ENCODE measurements at places on chromosomes 1 and 21.

DNA sequence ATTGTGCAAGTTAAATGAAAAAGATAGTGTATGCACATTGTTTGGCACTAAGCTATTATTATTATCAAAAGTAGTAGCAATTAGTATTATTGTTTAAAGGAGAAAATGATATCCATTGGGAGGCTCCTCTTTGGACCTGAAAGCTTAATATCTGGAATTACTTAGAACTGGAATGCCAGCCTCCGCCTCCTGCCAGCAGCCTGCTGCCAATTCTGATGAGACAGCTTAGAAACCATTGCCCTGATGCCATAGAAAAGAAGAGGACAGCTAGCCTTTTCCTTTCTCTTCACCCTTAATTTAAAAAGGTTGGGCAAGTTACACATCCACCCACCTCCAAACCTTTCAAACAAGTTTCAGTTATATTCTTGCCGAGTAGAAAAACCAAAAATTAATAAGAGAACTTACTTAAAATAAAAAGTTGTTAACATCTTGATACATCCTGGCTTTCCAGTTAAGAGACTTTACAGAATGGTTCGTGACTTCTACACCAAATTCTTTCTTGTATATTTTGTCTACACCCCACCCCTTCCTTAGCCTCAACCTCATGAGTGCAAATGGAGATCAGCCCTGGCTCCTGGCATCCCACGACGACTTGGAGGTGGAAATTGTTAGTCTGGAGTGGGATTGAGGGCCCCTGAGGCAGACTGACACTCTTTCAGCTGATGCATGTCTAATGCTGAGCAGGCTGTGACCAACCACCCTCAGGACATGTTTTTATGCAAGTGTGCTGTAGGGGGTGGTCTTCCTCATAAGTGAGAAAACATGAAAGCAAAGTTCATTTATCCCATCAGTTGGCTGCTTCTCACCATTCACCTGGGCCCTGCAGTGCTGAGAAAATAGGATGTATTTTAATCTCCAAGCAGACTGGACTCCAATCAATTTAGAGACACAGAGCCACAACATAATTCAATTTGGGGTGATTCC, 120.6 kb downstream of the KCNJ15 start:
- DNase-seq: no peak

DNA sequence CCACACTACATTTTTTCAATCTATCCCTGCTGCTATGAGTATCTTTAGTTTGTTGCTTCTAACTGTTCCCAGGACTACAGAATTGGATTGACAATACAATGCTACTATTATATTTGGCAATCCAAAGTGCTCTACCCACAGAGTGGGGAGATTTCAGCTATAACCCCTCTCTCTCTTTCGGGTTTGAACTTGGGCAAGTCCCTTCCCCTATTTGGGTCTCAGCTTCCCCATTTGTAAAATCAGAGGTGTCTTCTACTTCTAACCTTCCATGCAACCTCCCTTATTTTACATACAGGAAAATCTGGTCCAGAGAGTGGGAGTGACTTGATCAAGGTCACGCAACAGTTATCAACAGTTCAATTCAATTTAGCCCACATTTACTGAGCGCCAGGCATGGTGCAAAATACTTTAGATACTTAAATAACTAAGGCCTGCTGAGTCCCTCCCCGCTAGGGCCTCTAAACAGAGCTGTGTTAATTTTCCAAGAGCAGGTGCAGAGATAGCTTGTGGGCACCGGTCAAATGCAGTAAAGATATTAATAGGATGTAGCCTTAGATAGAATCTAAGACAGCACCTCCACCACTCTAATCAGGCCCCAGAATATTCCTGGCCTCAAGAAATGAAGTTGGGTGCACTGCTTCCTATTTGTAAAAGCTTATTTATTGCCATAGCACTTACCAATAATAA, 9.4 kb upstream of the GPX7 start:
- no peak for DNase-seq

DNA sequence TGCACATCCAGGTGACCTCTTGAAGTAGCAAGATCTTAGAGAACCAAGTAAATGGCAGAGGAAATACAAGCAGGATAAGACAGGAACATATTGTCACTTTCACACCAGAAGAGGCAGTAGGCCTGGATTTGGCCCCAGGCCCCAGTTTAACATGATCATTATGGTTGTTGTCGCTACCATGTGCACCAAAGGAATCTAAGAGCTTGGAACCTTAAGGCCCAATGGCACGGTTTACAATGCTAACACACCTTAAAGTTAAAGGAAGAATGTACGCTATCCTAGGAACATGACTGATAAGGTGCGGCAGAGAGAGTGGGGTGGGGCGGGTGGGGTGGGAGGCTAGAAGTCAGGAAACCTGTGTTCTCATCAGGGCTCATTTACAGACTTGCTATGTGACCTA, 147.5 kb downstream of the ROR1 start:
- no peak for DNase-seq

GRCh38 chr1:22788254-22788661, 77.6 kb downstream of the EPHB2 start:
- no peak for DNase-seq

DNA sequence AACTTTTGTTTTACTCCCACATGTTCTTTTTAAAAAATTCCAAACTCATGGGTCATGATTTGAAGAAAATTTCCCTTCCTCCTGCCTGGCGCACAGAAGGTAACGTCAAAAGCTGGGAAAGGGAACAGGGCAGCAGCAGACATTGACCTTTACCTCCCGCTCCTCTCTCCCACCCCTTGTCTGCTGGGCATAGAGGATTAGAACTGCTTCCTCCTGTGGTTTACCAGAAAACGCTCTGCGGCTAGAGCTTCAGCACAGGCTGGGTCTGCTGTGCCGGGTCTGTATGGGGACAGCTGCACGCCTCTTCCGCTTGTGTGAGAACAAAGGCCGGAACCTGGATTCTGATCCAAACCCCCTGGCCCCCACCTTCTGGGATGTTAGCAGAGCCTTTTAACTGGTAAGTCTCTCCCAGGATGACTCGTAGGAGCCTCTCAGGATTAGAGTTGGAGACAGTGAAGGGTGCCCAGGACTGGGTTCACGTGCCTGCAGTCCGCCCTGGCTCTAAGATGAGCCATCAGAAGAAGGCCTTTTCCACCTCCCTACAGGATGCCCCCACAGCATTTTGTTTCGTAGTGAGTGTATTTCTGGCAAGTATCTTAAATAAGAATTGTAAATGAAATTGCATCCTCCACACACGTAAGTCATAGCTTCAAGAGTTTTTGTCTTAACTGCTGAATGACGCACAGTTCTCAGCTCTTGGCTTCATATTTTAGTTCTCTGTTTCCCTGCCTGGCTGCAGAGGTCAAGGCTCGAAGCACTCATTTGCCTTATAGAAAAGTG, 5.2 kb downstream of the H6PD start:
- DNase-seq: peak; percentile 75

DNA sequence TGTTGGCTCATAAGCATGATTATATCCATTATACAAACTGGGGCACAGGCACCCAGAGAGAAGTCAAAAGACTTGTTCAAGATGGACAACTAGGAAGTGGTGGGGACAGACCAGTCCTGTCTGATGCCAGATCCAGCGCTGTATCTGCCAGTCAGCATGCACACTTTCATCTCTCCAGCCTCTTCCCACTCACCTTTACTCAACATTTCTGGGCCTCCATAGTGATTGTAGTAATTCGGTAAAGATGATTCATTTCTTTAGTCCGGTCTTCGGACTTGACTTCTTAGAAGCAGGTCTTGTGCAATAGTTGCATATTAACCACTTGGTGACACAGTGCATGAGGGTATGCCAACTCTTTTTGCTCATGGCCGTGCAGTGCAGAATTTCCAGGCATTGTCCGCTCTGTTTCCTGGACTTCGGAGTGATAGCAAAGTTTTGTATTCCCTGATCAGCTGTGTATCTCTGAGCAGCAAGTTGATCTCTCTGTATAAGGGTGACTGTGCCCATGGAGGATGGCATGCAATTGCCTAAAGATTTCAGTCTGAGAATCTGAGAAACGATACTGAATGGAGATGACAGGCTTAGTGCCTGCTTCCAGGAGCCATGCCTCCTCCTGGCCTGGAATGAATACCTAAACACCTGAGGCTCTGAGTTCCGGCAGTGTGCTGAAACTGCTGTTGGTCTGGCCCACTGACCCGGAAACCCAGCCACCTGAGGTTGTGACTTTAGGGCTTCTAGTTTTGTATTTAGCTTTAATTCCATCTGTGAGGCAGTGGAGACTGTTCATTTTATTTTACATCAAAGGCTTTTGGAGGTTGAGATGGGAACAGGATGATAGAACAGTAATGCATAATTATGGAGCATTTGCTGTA, 39.0 kb downstream of the GALNT2 start:
- peak; percentile 40 for DNase-seq

DNA sequence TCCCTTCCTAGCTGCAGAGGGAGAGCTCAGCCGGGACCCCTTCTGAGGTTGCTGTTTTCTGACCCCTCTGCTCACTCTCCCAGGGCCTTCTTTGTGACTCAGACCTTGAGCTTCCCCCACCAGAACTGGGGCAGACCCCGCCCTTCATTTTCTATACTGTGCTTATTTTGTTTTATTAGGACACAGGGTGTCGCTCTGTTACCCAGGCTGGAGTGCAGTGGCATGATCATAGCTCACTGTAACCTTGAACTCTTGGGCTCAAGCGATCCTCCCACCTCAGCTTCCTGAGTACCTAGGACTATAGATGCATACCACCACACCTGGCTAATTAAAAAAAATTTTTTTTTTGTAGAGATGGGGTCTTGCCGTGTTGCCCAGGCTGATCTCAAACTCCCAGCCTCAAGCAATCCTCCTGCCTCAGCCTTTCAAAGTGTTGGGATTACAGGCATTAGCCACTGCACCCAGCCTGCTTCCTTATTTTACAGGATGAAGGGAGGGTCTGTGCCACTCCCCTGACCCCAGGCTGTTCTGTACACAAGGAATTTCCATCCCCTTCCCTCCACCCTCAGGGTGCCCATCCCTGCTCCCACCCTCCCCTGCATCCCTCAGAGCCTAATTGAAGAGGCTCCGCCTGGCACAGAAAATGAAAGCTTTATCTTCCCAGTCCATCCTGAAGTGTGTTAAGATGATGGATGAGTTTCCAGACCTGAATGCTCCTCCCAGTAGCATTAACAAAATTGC, 195.2 kb upstream of the POU3F1 start:
- DNase-seq: no peak

DNA sequence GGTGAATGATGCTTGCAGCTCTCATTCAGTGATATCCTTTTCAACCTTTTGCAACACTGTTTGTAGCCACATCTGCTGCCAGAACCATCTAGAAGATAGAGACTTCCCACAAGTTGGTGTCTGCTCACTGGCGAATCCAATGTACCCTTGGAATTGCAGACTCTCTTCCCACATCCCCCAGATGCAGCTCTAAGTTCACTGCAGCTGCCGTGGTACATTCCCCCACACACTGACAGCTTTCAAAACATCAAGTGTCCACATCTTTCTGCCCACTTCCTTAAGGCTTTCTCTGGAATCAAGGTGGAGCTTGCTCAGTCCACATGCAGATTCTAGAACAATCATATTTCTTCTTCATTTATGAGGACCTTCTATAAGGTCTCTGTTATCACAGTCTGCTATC, 99.2 kb downstream of the PLPPR4 start:
- DNase-seq: no peak

GRCh38 chr1:154955718-154956543, at the start of gene PBXIP1:
Gene PBXIP1, minus strand, starts transcription at chr1:154956099. Its CDS starts 2,378 bp downstream, at chr1:154953721.
- peak; percentile 94 for DNase-seq

GRCh38 chr1:179953974-179954492, 577 bp upstream of the CEP350 start:
- no peak for DNase-seq

DNA sequence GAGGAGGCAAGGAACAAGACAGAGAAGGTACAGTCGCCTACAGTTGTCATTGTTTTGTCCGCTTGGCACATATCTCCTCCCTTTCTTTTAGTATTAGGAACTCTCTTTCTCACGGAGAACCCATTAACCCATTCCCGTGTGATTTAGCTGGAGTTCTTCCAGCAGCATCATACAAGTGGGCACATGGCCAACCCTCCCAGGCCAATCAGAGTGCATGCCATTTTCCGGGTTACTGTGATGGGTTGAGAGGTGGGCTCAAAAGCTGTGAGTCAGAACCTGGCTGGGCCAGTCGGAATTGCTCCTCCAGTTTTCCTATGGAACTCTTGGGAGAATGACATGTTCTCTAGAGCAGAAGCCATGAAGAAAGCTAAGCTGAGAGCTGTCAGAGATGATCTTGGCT, 83.1 kb upstream of the SOD1 start:
- no peak for DNase-seq

DNA sequence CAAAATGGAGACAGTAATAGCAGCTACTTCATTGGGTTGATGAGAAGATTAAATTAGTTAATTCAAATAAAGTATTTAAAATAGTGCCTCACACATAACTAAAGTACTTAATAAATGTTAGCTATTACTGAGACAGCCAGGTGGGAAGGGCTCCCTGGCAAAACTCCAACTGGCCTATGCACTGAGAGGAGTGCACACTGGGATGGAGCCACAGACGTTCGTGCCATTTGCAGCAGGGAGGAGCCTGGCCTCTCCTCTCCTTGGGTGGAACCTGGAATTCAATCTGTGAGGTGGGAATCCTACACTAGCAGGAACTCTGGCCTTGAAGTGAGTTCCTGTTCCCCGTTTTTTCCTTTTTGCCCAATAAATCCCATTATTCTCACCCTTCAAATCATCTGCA, 28.1 kb downstream of the SLC5A9 start:
- DNase-seq: no peak

DNA sequence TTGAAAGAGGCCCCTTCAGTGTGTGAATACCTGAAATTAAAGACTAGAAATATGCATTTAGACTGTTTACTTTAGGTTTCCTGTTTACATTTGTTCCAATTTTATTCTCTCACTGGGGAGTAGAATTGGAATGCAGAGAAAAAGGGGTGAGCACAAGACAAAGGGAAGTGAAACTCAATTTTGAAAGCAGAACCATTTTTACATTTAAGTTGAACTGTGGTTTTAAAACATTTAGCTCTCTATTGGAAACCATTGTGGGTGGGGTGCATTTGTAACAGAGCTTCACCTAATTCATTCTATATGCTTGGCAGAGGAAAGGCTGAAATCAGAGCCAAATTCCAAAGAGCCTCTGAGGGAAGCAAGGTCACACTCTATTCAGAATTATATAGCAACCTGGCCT, 235.3 kb upstream of the C1orf105 start:
- no peak for DNase-seq

DNA sequence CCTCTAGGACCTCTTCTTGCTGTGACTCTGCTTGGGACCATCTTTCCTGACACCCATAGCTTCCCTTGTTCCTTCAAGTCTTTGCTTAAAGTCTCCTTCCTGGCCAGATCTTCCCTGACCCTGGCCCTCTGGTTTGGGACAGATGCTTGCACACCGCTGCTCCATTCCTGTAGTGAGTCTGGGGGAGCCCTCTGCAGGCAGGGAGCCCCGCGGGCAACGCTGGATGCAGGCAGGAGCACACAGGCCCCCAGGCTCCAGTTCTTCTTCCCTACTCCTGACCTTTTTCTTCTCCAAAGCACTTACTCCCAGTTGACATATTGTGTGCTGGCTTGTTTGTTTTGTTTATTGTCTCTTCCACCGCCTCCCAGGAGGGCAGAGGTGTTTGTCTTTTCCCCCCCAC, 413.4 kb downstream of the CAMTA1 start:
- no peak for DNase-seq

GRCh38 chr1:47479664-47480063, 41.8 kb downstream of the FOXD2 start:
- DNase-seq: no peak
